ENCODE measurements at places on chromosomes 1 and 21.
A peak's percentile ranks its signal among the peaks of the same experiment; 100 is the strongest.

- DNase-seq = no peak
Measured at GRCh38 chr1:233879841-233880240, 24.6 kb upstream of the SLC35F3 start.

GRCh38 chr1:199490769-199491527 is 536.6 kb upstream of the NR5A2 start:
- no peak for DNase-seq

- DNase-seq = no peak
Measured at GRCh38 chr1:52558941-52559340, 6.0 kb upstream of the TUT4 start.

GRCh38 chr1:54287801-54288211 is 87.8 kb downstream of the MRPL37 start:
- no peak for DNase-seq

DNA sequence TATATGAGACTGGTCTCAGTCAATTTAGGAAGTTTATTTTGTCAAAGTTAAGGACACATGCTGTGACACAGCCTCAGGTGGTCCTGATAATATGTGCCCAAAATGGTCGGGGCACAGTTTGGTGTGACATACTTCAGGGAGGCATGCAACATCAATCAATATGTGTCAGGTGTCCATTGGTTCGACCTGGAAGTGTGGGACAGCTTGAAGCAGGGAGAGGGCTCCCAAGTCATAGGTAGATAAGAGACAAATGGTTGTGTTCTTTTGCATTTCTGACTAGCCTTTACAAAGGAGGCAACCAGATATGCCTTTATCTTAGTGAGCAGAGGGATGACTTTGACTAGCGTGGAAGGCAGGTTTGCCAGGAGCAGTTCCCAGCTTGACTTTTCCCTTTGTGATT is 4.5 kb upstream of the ERVH48-1 start:
- DNase-seq = no peak

DNA sequence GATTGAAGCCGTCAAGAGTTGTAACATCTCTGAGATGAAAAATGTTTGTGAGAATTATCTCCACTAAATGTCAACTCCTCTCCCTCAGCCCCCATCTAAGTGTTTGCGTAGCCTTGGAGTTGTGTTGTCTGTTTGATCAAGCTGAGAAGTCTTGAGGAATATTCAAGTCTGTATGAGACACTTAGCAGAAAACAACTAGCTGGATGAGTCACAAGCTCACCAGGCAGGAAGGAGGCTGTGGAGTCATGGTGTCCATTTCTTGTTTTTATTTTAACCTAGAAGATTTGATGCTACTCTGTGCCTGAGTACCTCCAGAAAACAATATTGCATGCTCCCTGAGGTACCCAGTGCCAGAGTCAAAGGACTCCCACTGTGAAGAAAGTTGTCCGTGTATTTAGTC is 211.6 kb upstream of the PLXNA2 start:
- no peak for DNase-seq

- DNase-seq = no peak
Measured at GRCh38 chr1:167752219-167752985, 30.6 kb downstream of the MPZL1 start.

DNA sequence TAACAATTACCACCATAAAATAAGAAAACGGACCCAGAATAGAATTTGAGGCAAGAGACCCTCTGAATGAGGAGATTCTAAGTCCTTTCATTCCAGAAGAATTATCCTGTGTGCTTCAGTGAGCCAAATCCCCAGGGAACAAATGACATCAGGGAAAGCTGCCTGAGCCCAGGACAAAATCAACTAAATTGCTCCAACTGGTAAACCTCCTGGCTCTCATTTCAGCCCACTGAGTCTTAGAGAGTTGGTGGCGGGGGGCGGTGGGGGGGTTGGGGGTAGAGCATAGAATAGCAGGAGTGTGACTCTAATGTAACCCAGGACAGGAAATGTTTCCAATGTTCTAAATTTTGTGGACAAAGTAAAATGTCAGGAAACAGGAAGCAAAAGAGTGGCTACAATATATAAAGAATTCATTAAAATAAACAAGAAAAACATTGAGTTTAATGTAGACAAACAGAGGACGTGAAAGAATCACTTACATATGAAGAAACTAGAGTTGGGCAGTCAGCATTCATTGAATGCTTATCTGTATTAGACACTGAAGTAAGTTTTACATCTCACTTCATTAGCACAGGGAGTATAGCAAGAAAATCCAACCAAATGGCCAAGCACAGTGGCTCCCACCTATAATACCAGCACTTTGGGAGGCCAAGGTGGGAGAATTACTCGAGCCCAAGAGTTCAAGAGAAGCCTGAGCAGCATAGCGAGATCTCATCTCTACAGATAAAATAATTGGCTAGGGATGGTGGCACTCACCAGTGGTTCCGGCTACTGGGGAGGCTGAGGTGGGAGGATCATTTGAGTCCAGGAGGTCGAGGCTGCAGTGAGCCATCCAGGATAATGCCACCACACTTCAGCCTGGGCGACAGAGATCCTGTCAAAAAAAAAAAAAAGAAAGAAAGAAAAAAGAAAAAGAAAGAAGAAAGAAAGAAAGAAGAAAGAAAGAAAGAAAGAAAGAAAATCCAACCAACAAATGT is 75.1 kb downstream of the DHRS3 start:
- DNase-seq = no peak

DNA sequence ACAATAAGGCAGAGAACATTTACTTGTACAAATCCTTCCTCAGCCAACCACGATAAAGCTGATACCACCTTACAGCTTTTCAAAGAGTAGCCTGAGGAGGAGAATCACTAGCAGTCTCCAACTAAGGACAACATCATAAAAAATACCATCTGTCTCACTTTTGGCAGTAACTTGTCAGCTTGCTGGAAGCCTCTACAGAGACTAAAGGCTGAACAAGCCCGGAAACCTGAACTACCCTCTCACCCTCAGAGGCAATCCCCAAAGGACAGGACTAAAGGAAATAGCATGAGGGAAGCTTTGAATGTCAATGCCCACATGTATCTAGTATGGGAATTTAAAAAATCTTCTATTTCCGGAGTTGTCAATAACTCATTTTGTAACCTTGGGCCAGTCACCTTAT is 10.6 kb downstream of the SRSF4 start:
- DNase-seq = no peak

GRCh38 chr1:81802457-81802706 is 1.6 kb downstream of the ADGRL2 start:
- no peak for DNase-seq

DNA sequence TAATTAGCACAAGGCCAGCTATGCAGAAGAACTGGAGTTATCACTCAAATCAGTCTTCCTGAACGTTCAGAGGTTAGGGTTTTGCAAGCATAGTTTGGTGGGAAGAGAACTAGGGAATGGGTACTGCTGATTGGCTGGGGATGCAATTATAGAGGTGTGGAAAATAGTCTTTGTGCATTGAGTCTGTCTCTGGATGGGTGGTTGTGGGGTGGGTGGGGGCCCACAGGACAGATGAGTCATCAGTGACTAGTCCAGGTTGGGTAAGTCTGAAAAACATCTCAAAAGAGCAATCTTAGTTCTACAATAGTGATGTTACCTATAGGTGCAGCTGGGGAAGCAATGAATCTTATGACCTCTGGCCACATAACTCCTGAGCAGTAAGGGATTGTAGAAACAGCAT is 89.7 kb upstream of the HMCN1 start:
- no peak for DNase-seq

- no peak for DNase-seq
Measured at GRCh38 chr1:33294071-33295010, 26.6 kb downstream of the A3GALT2 start.

- no peak for DNase-seq
Measured at GRCh38 chr1:20821466-20821865, 34.4 kb upstream of the HP1BP3 start.

DNA sequence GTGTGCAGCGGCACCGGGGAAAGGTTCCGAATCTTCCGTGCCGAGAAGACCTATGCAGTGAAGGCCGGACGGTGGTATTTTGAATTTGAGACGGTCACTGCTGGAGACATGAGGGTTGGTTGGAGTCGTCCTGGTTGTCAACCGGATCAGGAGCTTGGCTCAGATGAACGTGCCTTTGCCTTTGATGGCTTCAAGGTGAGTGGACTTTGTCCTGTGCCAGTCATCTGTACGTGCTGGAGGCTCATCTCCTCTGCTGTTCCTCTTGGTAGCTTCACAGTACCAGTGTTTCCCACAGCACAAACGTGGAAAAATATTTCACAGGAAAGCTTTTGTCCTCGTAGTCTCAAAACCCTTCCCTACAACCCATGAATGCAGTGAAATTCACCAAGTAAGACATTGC is 324.1 kb downstream of the ZP4 start:
- no peak for DNase-seq

DNA sequence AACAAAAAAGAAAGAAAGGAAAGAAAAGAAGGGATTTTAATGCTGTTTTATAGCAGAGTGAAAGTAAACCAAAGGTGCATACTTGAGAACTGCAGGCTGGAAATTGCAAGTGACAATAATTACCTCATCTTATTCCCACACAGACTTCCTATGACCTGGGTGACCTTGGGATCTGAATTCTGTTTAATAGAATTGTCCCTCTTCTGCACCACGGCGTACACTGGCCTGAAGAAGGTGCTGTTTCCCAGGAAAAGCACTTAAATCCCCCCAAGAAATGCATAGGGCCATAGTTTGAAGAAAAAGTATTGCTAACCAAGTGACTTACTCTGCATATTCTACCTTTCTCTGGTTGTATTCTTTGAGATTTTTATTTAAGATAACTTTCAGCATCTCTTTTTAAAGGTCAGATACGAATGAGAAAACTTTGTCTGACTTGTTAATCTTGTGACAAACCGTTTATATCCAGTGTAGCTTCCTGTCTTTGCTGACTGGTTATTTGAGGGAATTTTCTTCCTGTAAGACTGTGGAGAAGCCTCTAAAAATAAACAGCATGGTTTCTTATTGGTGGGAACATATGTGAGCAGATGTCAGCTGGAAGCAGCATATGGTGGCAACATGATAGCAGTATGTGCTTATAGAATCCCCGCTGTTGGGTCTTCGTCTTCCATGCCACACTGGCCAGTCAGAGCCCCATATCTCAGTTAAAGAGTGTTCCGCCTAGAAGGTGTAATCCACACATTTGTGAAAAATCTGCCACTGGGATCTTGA is 16.3 kb downstream of the TGFB2 start:
- DNase-seq = no peak

DNA sequence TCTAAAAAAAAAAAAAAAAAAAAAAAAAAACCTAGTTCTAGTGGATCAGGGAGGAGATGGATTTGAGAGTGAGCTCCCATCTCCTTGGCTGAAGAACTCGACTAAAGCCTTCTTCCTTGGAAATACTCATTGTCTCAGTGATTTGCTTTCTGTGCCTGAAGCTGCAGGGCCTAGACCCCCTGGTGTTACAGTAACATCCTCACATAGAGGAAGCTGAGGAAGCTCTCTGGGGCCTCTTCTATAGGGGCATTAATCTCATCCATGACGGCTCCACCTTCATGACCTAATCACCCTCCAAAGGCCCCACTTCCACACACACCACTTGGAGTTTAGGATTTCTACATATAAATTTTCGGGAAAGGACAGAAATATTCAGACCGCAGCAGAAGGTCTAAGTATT is 95.9 kb upstream of the ETS2 start:
- DNase-seq = no peak

GRCh38 chr1:239997515-239998311 is 94.0 kb upstream of the FMN2 start:
- peak; percentile 5 for DNase-seq

GRCh38 chr21:39471598-39471997 is 19.8 kb downstream of the SH3BGR start:
- no peak for DNase-seq

DNA sequence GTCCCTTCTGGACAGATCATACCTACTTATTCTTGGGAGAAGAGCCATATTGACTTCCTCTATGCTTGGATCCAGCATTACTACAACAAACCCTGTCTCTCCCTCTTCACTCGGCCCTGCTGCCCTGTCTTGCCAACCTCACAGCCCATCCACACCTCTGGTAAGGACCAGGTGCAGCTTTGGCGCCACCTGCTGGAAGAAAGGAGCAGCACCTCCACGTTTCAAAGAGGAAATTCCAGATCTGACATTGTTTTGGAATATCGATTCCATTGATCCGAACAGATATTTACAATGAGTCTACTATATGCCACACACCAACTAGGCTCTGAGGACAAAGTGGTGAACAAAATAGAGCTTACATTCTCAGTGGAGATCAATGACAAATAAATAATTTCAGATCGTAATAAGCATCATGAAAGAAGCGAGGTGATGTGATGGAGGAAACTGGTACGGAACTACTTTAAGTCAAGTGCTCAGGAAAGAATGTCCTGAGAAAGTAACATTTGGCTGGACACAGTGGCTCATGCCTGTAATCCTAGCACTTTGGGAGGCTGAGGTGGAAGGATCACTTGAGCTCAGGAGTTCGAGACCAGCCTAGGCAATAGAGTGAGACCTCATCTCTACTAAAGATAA is 18.7 kb downstream of the MFSD2A start:
- peak; percentile 63 for DNase-seq

All from stimulated activated CD4-positive, alpha-beta T cell treated with anti-CD3 and anti-CD28 coated beads, Interleukin-4, amount 100 ng/mL, for 4 hours (primary cell).